ENCODE measurements at places on chromosomes 5 and 9.

GRCh38 chr5:92371889-92372235 lies 988.7 kb upstream of the ARRDC3 start:
- no peak for DNase-seq

GRCh38 chr5:117357886-117358285 lies 783.3 kb upstream of the SEMA6A start:
- no peak for DNase-seq

- DNase-seq = no peak
Observed at GRCh38 chr5:140575309-140575708, 10.7 kb downstream of the SLC35A4 start.

- DNase-seq = no peak
Observed at GRCh38 chr9:106889061-106889590, 26.2 kb downstream of the ZNF462 start.

- DNase-seq = no peak
Observed at GRCh38 chr5:29054694-29055093, 2016.3 kb upstream of the CDH9 start.

DNA sequence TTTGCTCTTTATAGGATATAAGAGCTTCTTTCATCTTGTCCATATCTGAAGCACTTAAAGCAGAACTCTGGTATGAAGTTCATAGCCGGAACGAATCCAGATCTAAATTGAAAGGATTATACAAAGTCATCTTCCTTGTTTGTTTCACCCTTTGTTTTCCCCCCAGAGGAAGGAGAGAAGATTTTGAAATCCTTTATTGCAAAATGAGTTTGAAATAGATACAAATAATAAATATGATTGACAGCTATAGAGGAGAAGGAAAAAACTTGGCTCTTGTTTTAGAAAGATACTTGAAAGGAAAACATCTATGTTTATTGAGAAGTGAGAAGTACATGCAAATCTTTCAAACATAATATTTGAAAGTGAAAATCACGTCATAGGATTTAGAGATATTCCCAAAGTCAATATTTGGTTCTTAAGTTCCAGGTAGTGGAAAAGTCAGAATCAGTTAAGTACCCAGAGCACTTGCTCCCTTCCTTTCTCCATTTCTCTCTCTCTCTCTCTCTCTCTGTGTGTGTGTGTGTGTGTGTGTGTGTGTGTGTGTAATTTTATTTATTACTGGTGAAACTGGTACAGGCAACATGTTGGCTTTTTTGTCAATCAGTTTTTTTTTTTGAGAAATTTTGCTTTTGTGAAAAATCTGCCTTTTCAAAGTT lies 27.2 kb downstream of the PAM start:
- DNase-seq = no peak

DNA sequence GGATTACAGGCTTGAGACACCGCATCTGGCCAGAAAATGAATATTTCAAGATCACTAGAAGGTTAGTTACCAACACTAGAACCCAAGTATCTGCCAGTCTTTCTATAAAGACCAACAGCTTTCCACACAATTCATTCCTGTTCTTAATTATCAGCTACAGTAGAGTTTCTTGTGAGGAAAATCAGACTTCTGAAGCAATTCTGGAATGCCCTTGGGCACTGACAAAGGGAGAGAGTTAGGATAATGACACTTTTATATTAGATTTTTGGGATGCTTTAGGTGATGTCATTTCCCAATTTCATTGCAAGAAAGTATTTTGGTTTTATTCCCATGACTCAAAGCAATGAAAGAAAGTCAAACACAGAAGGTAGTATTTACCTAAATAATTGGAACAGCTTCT lies 497.0 kb upstream of the TUSC1 start:
- no peak for DNase-seq

DNA sequence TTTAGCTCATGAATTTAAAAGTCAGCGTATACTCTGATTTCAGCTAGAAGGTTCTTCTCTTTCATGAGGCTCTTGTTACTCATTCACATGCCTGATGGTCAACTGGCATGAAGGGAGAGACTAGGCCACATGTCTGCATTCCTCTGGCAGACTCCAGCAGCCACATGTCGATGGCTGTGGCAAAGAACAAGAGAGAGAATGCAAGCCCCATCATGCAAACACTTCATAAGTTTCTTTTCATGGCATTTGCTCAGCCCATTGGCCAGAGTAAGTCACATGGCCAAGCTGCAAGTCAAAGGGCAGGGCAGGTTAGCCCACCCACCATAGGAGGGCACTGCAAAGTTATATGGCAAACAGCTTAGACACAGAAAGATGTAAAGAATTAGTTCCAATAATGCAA lies 5.4 kb downstream of the KCNV2 start:
- DNase-seq = no peak

GRCh38 chr9:33867747-33868439 lies 50.9 kb downstream of the UBE2R2 start:
- DNase-seq = no peak

- DNase-seq = no peak
Observed at GRCh38 chr9:133321411-133321935, 14.5 kb downstream of the SURF6 start.

DNA sequence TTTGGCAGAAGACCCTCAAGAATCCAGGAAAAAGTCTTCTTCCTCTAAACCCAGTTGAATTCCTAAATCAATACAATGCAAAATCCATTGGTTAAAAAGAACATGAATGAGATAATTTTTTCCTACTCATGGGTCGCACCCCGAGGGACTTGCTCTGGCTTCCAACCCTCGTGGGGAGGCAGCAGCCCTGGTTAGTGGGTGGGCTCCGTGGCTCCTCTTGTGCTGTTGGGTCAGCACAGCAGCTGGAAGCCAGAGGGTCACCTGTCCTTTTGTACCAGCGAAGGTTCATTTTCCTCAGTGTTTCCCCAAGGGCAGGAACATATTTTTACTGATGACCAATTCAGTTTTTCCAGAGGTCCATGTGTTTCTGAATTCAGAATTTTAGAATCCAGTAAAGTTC lies 120.6 kb upstream of the S1PR3 start:
- no peak for DNase-seq

DNA sequence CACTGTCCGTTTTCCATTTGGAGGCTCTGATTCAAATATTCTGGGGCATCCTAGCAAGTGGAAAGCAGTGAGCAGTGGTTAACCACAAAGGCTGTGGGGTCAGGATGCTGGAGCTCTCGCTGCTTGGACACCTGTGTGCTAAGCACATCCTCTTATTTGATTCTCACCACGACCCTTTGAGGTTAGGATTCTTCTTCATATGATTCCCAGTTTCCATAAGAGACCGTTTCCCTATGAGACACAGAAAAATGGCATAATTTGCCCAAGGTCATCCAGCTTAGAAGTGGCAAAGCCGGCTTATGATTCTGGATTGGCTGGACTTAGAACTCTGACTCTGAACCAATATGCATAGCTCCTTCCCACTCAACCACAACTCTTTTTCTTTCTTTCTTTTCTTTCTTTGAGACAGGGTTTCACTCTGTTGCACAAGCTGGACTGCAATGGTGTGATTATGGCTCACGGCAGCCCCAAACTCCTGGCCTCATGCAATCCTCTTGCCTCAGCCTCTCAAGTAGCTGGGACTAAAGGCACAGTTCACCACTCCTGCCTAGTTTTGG lies 207.7 kb downstream of the TTLL11 start:
- no peak for DNase-seq

GRCh38 chr5:138240650-138241385 lies 27.7 kb upstream of the CDC23 start:
- DNase-seq = no peak

- no peak for DNase-seq
Observed at GRCh38 chr5:158820891-158821290, 278.8 kb downstream of the EBF1 start.

DNA sequence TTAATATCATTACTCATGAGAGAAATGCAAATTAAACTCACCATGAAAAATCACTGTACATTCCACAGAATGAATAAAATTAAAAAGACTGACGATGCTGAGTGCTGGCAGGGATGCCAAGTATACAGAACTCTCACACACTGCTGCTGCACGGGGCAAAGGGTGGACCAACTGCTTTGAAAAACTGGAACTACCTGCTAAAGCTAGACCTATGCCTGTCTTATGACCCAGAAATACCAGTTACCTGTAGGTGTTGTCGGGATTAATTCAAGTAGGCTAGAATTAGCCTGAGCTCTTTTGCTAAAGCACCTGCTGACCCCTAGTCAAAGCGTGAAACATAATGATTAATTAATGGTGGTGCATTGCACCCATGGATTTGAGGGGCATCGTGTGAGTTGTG lies 36.5 kb upstream of the ANKRD18A start:
- no peak for DNase-seq

- no peak for DNase-seq
Observed at GRCh38 chr9:86039991-86040860, 59.1 kb downstream of the GOLM1 start.

DNA sequence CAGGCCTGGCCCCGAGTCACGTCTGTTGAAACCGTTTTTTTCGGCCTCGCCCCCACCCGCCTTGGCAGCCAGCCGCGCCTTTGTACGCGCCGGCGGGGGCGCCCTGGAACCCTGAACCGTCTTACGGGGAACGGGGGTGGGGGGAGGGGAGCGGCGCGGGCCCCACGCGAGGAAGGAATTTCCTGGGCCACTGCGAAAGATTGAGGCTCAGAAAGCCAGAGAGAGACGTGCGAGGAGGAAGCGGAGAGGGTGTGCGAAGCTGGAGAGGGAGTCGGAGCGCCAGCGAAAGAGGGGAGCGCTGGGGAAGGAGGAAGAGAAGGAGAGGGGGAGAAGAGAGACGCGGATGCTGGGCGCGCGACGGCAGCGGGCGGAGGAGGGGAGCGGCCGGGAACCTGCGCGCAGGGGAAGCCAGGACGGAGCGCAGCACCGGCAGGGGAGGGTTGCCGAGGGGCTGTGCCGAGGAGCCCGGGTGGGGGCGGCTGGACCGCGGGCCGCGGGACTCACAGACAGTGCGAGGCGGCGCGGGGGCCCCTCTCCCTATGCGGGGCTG lies 4.6 kb upstream of the PRDM12 start:
- DNase-seq = no peak

DNA sequence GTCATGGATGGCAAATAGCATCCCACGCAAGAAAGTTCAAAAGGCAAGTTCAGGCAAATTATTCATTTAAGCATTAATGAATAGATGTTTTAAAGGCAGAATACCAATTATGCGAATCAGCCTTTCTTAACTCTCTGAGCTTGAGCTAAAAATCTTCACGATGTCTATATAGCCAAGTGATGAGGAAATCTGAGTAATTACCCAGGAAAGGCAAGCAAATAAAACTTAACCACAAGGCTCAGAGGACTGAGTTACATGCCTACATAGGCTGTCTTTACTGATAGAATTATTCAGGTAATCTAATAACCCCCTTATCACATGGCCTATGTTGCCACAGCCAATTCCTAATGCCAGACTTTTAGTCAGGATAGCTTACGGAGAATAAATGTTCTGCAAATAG lies 120.8 kb upstream of the MTAP start:
- no peak for DNase-seq

Data from stimulated activated CD8-positive, alpha-beta memory T cell treated with anti-CD3 and anti-CD28 coated beads, Interleukin-2, amount 100 ng/mL, for 1 hour (primary cell).